ENCODE measurements at places on chromosomes 2 and 18.

DNA sequence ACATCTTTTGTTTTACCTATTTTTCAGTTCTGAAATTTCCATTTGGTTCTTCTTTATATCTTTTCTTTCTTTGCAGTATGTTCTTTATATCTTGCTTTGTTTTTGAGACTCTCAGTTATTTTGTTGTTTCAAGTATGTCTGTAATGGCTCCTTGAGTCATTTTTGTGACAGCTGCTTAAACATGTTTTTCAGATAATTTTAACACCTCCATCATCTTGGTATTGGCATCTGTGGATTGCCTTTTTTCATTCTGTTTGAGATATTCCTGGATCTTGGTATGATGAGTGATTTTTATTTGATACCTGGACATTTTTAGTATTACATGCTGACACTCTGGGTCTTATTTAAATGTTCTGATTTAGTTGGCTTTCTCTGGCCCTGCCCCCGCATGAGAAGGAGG, 89.5 kb downstream of the NCOA1 start:
- DNase-seq: no peak

DNA sequence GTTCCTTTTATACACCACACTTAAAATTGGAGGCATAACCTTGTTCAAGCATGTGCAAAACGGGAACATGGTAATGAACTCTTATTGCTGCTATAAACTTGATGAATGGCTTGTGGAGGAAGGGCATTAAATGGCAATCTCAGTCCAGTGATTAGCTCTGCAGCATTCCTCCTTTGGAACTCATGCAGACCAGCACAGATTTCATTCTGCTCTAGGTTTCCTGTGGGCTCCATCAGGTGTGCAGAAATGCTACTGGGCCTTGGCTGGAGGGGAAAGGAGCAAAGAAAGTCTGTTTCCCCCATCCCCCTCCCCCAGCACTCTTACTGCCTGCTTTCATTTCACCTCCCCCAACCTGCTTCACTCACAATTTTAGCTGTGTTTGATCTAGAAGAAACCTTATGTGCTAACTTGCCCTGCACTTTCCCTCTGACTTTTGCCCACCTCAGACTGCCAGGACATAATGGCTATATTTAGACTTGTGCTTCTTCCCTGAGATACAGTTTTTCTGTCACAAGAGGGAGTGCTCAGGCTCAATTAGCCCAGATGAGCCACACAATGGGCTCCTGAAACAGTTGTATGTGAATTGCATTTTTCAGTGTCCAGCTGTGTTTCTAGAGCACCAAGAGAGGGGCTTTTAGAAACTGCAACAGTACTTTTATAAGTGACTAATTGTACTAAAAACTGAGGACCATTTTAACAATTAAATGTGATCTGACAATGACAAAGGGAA, 109.8 kb downstream of the FSHR start:
- DNase-seq: no peak

GRCh38 chr2:165640247-165640929, 153.7 kb downstream of the GALNT3 start:
- no peak for DNase-seq

GRCh38 chr2:171836146-171836910, 57.7 kb downstream of the SLC25A12 start:
- no peak for DNase-seq

DNA sequence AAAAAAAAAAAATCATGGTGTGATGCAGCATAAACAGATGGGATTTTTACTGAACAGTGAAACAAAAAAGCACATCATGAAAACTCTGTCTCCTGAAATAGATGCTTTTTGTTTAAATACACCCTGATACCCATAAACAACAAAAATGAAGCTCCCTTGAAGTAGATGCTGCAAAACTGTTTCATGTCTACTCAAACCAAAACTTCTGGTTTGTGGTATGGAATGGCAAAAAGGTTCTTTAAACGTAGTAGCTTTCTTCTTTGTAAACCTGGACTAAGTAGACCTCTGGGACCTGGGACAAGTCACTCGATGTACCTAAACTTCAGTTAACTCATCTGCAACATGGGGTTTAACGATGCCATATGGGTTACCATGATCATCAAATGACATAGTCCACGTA, 64.4 kb upstream of the RAPH1 start:
- DNase-seq: no peak

DNA sequence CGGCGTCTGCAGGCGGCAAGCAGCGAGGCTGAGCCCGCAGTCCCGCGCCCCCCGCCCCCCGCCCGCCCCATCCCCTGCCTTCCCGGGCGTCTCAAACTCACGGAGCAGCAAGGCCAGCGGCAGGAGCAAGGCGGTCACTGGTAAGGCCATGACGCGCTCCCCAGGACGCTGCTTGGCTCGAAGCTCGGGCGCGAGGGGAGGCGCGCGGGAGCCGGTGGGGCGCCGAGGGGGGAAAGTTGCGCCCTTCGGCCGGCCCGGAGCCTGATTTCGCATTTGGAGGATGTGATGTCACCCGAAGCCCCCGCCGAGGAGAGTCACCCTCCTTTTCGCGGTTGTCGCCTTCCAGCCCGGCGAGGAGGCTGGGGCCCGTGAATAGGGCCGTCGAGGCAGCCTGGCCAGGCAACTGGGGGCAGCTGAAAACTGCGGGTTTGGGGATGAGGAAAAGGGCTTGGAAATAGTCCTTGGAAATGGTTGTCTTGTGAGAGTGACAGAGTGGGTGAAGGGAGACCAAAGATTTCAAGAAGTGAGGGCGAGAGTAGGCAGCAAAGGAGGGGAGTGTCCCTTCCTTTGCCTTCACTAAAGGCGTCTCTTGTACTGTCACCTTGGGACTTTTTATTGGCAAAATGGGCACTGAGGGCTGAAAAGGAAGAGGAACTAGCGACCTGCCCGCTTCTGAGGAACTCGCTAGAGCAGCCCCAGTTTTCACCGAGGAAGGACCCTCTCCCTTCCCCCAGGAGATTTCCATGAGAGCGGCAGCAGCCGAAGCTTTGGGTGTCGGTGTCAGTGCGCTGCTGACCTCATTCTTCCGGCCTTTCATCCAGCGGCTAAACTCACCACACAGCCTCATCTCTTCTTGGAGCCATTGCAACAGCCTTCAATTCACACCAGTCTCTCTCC, at the start of gene CD8A:
CD8A (minus strand) TSS at position 238 of the 897 bp plus-strand sequence; CDS start at position 150, 88 bp downstream.
- DNase-seq: no peak

DNA sequence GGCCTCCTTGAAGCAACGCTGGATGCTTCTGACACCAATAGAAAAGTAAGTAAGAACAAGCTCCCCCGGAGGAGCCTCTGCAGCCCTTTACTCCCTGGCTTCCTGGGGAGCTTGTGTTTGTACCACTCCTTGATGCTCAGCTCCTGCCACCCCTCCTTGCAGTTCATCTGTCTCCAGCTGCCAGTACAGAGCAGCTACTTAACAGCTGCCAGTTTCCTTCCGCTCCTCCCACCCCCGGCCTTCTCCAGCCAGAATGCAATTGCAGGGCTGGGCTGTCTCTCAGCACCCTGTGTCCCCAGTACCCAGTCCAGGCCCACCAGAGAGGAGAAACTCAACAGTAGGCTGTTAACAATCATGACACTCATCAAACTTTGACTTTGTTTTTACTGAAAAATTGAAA, 109.4 kb downstream of the AOX1 start:
- no peak for DNase-seq

GRCh38 chr2:220394433-220394832, 767.0 kb downstream of the SLC4A3 start:
- no peak for DNase-seq

GRCh38 chr2:15435474-15435873, 125.7 kb downstream of the NBAS start:
- no peak for DNase-seq

DNA sequence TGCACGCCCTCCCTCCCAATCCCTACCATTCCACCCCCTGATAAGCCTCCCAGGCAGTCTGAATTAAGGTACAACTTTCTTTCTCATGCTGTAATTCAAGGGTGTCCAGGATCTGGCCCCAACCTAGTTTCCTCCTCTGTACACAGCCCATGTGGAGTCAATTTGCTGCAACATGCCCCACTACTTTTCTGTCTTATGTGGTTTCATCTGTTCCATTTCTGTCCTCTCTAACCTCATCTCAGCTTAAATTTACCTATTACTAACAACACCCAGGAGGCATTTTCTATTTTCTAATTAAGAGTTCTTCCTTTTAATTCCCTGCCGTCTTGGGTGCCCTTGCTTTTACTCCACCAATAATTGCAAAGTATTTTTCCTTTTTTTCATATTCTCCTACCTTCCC, 10.0 kb downstream of the PPP4R1 start:
- DNase-seq: no peak

- DNase-seq: no peak
Measured at GRCh38 chr2:23566241-23567142, 181.5 kb downstream of the KLHL29 start.

- DNase-seq: no peak
Measured at GRCh38 chr18:7927119-7927518, 360.0 kb downstream of the PTPRM start.

- DNase-seq: no peak
Measured at GRCh38 chr18:27996801-27997272, 180.1 kb downstream of the CDH2 start.

DNA sequence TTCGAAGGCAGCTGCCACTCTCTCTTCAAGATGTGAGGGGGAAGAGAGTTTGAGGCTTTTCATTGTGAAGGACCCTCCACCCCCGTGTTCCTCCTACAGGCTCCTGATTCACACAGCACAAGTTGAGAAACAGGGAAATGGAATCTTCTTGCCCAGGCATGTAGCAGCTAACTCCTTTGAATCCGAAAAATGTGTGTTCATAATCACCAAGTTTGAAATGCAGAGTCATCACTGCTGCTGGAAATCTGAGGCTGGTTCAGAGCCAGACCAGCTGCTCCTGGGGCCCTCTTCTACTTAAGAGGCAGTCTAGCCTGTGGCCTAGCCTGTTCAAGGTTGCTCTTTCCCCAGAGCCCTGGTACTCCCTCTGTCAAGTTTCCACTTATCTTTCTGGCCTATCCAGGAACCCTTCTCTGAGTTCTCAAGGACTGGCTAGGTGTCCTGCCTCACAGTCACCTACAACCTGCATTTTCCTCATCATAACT, 166.4 kb downstream of the TMEM247 start:
- DNase-seq: no peak

DNA sequence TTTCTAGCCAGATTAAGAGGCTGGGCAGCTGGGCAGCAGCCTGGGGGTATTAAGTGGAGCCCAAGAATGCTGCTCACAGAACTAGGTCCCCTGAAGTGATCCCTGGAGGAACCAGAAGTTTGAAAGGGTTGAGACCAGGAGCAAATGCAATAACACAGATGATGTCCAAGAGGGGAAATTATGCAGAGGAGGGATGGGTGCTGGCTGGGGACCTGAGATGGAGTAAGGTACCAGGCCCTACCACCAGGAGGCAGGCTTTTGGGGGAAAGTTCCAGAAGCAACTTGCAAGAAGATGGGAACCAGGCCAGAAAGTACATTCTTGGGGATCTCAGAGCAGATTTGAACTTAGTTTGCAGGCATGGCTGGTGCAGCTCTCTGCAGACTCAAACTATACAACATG, 175.1 kb downstream of the NCK2 start:
- peak; percentile 30 for DNase-seq

GRCh38 chr2:112954364-112954763, 23.4 kb upstream of the IL36G start:
- no peak for DNase-seq

DNA sequence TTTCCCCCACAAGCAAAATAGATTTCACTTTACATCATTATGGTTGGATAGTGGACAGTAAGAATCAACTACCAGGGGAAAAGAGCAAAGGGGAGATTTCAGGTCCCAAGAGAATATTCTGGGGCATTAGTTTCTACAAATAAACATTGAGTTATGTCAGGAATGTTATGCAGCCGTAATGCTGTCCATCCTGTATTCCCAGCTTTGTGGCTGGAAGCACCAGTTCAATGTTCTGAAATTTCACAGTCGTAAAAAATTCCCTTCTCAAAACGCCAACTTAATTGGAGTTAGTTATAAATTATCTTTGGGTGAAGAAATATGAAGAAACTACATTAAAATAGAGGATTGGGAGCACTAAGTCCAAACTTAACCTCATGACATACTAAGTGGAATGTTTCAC, 141.5 kb upstream of the FIGN start:
- DNase-seq: no peak

GRCh38 chr2:167487728-167488127, 599.4 kb downstream of the XIRP2 start:
- DNase-seq: no peak

GRCh38 chr2:153197402-153198386, 280.9 kb downstream of the RPRM start:
- DNase-seq: no peak

DNA sequence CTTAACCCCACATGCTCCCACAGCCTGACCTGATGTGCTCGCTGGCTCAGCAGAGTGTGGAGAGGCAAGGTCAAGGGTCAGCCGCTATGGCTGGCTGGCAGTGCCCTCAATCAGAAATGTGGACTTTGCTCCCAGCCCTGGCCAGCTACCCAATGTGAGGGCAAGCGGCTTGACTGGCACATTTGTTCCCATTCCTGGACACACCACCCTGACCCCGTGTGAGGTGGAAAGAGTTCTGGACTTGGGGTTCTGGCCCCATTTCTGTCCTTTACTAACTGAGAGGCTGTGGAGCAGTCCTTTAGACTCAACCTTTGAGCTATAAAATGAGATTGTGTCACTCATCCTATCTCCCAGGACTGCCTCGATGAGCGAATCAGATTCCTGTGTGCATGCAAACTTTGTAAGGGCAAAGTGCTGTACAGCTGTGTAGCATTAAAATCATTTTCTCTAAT, 9.1 kb downstream of the THNSL2 start:
- no peak for DNase-seq

GRCh38 chr2:192700934-192701333, 506.2 kb upstream of the TMEFF2 start:
- no peak for DNase-seq

GRCh38 chr18:7697306-7697705, 130.2 kb downstream of the PTPRM start:
- no peak for DNase-seq

DNA sequence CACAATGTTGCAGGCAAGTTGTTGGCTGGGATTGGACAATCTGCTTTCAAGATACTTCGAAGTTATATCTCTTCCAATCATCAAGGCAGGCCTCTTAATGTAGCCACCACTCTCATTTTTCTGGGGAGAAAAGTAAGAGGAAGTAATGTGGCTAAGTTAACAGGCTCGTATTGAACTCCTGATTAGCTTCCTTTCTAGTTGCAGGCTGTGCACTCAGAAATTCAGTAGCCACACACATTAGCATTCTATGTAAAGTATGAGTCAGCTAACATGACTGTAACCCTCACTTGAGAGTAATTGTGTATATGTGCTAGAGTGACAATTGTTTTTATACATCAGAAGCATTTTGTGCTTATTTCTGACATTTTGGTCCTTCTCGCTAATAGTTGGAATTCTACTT, 3.3 kb downstream of the TWSG1 start:
- no peak for DNase-seq

DNA sequence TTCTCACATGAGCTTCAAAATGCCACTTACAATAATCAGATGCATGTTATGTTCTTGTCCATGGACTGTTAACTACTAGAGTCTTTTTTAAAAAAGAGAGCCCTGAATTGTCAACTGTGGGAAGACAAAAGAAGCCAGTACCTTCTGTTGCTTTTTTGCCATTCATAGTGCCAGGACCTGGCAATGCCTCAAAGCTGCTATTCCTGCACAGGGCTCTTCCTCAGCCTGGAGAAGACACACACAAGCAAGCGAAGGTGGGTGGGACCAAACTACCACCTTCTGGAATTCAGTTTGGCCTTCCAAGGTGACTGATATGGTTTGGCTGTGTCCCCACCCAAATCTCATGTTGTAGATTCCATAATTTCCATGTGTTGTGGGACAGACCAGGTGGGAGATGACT, 160.6 kb downstream of the AFF3 start:
- DNase-seq: no peak

All from activated T-cell treated with anti-CD3 and anti-CD28 coated beads for 24 hours (primary cell).